GM23248 (cell line): ENCODE measurements at places on chromosomes 1 and 21. TPM values are rescaled to one million over a fixed set of nuclear protein-coding genes. Genes with fewer than 3 reads are reported as not detected.

GRCh38 chr1:156608036-156608674 is 6.9 kb upstream of the GPATCH4 start:
- peak; percentile 85 for DNase-seq

DNA sequence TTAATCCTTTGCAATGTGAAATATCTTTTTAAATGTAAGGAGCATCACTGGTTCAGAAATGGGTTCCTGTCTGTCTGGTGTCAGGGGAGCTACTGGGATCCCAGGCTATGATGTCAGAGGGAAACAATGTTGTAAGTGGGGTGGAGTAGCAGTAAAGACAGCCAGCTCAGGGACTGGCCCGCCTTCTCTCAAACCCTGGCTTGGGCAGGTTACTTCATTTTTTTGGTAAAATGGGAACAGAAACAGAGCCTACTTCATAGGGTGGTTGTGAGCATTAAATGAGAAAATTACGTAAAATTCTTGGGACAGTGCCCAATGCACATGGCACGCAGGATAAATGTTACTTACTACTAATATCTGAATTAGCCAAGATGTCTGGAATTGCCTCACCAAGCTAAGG is 30.7 kb upstream of the IL20 start:
- peak; percentile 51 for DNase-seq

- DNase-seq = no peak
Observed at GRCh38 chr1:53377438-53377841, 49.6 kb upstream of the LRP8 start.

GRCh38 chr1:154865442-154866256 is 4.4 kb downstream of the KCNN3 start:
- no peak for DNase-seq

GRCh38 chr1:44227211-44227610 is 13.9 kb downstream of the DMAP1 start:
- DNase-seq = peak; percentile 64

- DNase-seq = peak; percentile 25
Observed at GRCh38 chr1:67144696-67145095, 9.9 kb upstream of the C1orf141 start.

DNA sequence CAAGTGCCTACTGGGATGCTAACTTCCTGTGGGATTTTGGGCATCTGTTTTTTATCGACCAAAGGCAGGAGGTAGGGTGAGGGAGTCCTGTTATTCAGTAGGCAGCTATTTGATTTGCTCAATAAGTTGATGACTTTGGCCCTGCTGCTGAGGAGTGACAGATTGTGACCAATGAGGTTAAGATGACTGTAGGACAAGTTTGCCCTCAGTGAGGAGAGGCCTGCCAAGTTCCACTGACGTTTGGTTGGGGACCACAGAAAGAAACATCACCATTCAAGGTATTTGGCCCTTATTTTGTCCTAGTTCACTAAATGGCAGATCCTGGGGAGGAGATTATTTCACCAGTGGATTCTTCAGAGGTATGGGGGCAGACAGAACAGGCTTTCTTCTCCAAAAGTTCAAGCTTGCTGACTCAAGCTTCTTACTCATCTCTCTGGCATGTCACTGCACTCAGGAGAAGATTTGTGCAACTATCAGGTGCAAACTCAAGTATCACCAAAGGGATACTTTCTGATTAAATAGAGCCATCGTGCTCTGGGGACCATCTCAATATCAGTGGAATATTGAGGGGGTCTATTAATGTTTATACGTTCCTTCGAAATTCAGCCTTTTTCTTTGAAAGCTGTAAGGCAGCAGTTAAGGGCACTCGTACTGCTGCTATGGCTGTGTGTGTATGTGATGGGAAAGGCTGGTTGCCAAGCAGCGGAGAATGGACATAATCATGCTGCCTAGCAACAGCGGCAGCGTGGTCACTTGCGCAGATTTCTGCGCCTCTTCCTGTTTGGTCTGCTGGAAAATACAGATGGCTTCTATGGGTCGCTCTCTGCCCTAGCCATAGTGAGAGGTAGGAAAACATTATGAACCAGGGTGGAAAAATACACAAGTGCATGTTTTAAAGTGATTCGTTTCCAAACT is 78.7 kb downstream of the PBX1 start:
- peak; percentile 87 for DNase-seq

DNA sequence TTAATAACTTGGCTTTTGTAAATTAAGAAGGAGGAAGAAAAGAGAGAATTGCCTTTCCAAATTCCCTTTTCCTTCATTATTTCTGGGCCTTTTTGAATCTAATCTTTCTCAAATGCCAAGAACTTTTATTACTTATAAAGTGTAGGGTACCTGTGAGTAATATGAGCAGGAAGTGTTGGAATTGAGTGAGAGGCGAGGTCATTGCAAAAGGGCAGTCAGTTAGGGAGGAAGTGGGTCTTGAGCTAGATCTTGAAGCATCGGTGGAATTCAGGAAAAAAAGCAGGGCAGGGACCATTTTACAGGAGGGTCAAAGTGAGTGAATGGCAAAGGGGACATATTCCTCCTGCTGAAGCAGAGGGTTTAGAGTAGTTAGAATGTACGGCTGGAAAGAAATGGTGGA is 23.4 kb downstream of the DDI2 start:
- DNase-seq = no peak

DNA sequence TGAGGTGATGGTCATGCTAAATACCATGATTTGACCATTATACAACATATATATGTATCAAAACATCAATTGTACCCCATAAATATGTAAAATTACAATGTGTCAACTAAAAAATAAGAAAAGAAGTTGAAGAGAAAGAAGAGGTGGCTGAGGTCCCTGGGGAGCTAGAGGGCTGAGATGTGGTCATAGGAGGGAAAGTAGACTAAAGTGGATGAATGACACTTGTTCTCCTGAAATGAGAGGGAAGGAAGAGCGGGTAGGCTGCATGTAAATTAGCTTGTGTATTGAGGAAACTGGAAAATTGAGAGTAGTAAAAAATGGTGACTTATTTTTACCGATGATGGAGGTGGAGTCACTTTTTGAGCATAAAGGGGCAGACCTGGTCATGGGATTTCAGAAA is 117.0 kb downstream of the ST6GALNAC3 start:
- no peak for DNase-seq

DNA sequence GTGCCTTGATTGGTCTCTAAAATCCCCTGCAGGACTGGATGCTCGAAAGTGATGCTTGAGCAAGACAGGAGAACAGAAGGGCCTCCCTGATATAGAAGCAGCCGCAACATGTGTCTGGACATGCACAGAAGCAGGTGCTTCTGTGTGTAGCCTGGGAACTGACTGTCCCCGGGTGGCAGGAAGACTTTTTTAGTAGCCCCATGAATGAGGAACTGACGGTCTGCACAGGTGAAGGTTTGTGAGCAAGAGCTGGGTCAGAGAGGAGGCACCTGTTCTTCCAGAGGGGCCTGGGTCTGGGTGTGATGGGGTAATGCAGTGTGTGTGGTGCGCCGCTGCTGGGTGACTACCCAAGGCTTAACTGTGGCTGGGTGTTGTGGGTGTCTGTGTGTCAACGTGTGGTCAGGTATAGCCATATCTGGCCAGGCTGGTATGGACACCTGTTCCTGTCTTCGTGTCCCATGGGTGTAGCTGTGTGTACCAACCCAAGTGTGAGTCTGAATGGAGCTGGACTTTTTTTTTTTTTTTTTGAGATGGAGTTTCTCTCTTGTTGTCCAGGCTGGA is 39.1 kb upstream of the FOXO6 start:
- no peak for DNase-seq

- DNase-seq = peak; percentile 80
Observed at GRCh38 chr1:205630241-205630640, 1.6 kb downstream of the ELK4 start.

GRCh38 chr21:28068455-28069358 is 924.0 kb downstream of the LTN1 start:
- DNase-seq = no peak

DNA sequence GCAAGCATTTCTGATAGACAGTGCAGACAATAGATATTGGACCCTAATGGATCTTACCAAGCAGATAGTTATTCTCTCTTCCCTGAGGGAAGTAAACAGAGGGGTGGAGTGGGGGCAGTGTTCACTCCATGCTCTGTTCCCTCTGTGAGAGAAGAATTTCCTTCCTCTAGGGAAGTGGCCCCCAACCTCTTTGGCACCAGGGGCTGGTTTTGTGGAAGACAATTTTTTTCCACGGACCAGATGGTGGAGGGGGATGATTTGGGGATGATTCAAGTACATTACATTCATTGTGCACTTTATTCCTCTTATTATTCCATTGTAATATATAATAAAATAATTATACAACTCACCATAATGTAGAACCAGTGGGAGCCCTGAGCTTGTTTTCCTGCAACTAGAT is 459.9 kb downstream of the ADGRL2 start:
- no peak for DNase-seq

- no peak for DNase-seq
Observed at GRCh38 chr1:3533067-3534048, 78.0 kb downstream of the MEGF6 start.

DNA sequence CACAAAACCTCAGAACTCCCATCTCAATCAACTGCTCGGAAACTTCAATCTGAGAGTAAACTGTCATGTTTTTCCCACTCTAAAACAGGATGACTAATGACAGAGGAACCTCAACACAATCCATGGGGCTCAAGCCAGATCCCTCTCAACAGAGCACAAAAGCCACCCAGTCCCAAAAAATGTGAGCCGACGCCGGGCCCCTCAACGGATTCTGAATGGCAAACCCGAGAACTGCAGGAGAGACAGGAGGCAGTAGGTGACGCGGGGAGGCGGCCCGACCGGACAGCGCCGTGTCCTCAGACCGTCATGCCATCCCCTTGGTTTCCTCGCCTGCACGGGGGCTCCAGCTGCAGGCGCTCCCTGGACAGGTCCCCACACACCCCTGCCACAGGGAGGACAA is 53.4 kb downstream of the SSBP3 start:
- peak; percentile 38 for DNase-seq

- no peak for DNase-seq
Observed at GRCh38 chr1:234593771-234594504, 16.0 kb downstream of the IRF2BP2 start.

GRCh38 chr21:36185523-36185922 is 28.9 kb downstream of the DOP1B start:
- no peak for DNase-seq

GRCh38 chr1:160628799-160629263 is 18.0 kb downstream of the SLAMF1 start:
- no peak for DNase-seq

DNA sequence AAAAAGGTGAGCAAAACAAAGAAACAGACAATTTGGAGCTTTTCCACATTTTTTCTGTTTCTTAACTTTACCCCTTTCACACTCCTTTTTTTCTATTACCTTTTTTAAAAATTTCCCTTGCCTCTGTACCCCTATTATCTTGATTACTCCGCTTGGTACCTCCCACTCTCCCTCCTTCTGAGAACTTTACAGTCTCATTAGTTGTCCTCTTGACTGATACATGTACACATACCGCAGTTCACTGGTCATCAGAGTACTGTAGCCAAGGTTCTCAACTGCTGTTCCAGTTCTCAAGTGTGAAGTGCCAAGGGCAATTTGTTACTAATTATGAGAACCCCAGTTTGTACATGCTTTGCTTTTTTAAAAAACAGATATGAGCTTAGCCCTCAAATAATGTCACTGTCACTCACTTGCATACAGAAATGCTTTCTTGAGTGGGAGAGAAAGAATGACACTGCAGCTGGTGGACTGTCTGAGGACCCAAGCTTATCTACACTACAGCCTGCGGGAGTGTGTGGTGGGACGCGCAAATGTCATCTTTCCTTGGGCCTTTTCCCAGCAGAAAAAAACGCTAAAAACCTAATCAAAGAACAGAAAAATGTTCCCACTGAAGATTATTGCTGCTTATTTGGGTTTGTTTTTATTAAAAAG is 160.8 kb downstream of the DISP1 start:
- DNase-seq = peak; percentile 46

- DNase-seq = peak; percentile 93
Observed at GRCh38 chr1:201703621-201704438, 125.1 kb upstream of the IPO9 start.

Gene FCRLB
- 8.3 and 14.5 TPM in 2 replicates for total RNA-seq

Gene UFC1
- total RNA-seq = 42.6 and 86.2 TPM in 2 replicates

Gene MAGOH
- total RNA-seq = 21.9 and 22.5 TPM in 2 replicates

Gene CFHR3
- total RNA-seq = not detected in 2 replicates

Gene YBEY
- total RNA-seq = 16.4 and 21.2 TPM in 2 replicates

Gene RNU1-3
- total RNA-seq = under 0.01 TPM in 1 of 2 replicates, not detected in the other

Gene TRNP1
- total RNA-seq = 311 and 327 TPM in 2 replicates
